ENCODE measurements at places on chromosomes 4 and X.

DNA sequence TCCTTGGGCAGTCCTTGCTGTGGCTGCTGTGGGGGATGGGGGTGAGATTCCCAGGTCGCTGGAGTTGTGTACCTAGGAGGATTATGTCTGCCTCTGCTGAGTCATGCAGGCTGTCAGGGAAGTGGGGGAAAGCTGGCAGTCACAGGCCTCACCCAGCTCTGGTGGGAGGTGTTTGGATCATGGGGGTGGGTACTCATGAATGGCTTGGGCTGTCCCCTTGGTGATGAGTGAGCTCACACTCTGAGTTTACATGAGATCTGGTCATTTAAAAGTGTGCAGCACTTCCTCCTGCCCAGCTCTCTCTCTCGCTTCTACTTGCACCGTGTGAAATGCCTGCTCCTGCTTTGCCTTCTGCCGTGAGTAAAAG is 24.6 kb upstream of the PDLIM3 start:
- no peak for DNase-seq

DNA sequence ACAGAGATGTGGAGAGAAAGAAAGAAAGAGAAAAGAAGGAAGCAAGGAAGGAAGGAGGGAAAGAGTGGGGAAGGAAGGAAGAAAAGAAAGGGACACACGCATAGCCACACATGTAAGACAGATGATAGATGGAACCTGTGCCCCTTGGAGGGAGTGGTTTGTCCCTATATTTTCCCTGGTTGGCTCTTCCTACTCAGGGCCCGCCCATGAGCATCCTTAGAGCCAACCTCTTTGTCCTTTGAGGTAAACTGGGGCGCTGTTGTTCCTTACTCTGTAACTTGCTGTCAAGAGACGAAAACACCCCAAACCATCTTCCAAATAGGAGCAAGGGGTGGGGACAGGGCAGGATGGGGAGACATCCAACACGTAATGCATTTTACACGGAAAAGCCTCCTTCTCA is 220.9 kb downstream of the MAML3 start:
- no peak for DNase-seq

DNA sequence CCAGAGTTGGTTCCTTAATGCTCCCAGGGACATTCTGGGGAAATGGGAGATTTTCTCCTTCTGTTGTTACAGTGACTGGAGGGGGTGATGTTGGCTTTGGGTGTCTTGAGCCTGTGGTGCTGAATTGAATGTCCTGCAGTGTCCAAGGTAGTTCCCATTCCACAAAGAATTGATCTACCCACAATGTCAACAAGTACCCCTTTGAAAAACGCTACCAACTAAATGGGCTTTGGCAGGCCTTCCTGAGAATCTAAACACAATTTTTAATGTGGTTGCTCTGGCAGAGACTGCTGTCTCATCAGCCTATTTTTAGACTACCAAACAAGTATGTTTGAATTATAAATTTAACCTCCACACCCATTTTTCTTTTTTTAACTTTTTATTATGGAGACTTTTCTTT is 69.4 kb downstream of the CCKAR start:
- DNase-seq, result no peak

DNA sequence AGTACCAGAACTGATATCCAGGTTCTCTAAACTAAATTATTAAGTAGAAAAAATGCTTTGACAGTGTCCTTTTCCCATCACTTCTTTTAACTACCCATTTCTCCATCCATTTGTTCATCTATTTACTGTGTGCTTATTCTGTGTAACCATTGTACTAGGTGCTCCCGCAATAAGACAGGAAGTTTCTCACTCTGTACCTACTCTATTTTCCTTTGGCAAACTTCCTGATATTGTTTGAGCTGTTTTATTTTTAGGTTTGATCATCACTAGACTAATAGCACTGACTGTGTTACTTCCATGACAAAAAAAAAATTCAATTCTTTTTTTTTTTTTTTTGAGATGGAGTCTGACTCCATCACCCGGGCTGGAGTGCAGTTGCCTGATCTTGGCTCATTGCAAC is 102.5 kb upstream of the CASK start:
- no peak for DNase-seq

DNA sequence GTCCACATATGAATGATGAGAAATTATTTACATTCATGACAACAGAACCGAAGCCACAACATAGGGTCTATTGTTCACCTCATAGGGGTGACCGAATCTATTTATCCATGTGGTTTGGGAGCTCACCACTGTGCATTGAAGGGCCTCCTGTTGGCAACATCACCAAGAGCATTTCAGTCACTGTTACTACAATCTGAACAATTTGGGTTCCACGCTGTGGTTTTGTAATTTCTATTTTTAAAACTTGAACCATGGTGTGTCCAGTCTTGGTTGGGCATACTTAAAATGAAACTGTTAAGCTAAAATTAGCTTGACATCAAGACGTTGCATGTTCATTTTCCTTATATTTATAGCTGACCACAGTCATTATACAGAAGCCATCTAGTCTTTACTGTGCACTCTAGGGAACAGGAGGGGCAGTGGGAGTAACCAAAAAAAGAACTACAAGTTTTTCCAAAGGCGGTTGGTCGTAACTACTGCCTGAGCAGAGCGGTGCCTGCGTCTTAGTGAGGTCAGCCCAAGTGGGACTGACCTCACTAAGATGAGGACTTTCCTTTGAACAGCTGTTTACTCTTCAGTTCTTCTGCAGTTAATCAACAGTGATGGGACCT is 192.1 kb downstream of the SPRY1 start:
- DNase-seq, result no peak

- no peak for DNase-seq
These were observed 205.5 kb upstream of the SLIT2 start for GRCh38 chr4:20046179-20046578.

DNA sequence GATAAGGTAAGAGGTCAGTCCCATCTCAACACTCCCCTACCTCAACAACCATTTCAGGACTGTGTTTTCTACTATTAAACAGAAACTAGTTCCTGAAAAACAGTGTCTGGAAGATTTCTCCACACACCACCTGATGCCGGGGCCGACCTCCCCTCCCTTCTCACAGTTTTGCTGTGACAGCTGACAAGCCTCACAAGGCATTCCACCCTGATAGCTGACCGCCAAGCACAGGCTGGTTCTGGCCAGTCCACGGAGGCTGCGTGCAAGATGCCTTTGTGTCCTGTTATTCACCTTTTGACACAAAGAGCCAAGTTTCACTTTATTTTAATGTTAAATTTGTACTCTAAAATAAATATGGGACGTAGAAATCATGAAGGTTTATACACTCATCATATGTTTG is 758.6 kb downstream of the PDHA2 start:
- no peak for DNase-seq

DNA sequence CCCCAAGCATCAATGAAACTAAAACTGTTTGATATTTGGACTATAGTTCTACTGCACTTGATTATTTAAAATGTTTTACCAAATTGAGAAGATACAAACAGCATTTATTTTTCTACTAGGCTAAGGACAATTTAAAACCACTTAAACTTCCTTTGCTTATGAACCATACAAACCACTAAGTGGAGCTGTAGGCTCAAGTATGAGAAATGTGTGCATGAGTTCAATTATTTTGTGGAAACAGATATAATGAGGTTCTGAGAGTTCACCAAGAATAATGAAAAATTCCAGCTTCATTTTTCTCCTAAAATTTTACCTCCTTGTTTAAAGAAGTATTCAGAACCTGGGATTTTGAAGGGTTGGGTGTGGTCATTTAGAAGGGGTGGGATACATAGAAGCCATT is 63.1 kb downstream of the SERPINA7 start:
- no peak for DNase-seq

DNA sequence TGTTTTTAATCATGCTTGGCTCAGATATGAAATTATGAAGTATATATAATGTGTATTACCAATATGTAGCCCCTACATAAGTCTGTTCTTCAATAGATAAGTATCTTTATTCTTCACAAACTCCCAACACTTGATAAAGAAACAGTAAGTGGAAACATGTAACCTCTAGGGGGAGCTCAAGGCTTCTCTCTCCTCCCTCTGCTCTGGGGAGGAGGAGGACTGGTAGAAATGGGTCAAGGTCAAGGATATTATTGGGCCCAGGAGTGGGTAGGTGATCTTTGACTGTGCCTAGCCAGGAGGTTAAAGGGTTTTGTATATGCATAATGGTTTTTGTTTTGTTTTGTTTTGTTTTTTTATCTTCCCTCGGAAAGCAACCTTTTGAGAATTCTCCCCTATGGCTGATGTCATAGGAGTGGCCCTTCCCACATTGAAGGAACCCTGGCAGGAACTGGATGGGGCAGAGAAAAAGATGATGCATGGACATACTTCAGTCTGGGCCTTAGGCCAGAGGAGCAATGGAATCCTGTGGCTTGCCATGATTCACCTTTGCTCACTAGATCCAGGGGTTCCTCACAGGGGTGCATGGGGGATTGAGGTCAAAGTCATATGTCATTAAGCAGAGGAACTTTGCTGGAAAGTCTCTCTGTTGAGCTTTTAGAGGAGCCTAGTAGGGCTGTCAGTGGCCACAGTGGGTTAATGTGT is 460.3 kb downstream of the MID1IP1 start:
- peak; percentile 10 for DNase-seq

Data from activated naive CD4-positive, alpha-beta T cell treated with Interleukin-2 at 50 U/mL for 16 hours (primary cell).